ENCODE measurements at places on chromosomes 11 and 22. TPM values are rescaled to one million over a fixed set of nuclear protein-coding genes. Genes with fewer than 3 reads are reported as not detected.

Gene OR10A2
- not detected for total RNA-seq

Gene APLNR
- 16.6 TPM for total RNA-seq

Gene CHEK1
- total RNA-seq: 1.7 TPM

Gene MICAL3
- 126 TPM for total RNA-seq

Gene BBOX1
- not detected for total RNA-seq

Gene NUDT22
- 75.0 TPM for total RNA-seq

Gene RIBC2
- not detected for total RNA-seq

Gene GVQW3
- 0.97 TPM for total RNA-seq

Gene SMCO4
- total RNA-seq: 40.0 TPM
